ENCODE measurements at places on chromosomes 1 and 21.

DNA sequence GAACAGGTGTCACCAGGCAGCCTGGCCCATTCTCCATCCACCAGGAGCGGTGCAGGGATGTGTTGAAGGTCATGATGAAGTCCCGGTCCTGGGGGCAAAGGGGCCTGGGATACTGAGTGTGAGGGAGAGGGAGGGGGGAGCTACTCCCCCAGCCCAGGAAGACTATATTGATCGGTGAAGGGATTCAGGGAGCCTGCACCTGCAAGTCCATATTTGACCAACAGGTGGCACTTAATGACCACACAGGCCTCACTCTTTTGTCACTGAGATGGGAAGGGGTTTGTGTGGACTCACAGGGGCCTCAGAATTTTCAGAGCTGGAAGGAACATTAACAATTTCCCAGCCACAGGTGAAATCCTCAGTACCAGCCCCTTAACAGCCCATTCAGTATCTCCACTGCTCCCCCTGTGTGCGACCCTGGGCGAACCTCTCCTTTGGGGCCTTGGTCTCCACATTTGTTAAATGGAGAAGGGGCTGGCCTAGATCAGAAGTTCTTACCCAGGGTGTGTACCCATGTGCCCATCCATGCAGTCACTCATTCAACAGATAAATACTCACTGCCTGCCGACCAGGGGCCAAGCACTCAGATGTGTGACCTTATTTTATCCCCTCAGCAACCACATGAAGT is 55.6 kb downstream of the NKAIN1 start:
- DNase-seq = no peak

DNA sequence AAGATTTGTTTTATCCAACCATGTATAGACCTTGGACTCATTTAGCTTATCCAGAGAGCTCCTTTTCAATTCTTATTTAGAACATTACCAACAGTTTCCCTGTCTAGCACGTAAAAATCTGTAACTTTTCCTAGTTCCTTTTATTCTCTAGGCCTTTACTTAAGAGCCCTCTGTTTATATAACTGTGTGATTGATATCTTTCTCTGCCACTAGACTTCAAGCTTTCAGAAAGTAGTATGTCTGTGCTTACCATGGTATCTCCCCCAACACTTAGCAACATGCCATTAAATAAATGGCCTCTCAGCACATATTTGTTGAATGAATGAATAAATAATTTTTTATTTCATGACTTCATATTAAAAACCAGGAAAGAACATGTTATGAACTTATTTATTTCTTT is 209.4 kb downstream of the PTPRC start:
- no peak for DNase-seq

DNA sequence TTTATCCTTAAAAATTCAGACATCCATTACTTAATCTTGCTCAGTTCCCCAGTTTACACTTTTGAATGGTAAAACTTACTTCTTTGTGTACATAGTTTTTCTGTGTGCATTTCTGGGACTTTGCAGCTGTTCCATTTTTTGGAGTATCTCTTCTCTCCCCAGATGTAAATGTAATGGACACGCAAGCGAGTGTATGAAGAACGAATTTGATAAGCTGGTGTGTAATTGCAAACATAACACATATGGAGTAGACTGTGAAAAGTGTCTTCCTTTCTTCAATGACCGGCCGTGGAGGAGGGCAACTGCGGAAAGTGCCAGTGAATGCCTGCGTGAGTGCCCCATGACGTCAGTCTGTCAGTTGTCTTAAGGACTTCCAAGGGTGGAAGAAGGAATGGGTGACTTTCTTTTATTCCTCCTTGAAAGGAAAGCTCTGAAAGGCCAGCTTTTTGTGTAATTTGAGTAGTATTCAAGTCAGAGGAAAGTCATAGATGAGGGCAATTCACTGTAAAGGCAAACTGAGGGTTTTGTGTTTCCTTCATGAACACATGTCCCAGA is 75.7 kb upstream of the LAMC2 start:
- DNase-seq = no peak

DNA sequence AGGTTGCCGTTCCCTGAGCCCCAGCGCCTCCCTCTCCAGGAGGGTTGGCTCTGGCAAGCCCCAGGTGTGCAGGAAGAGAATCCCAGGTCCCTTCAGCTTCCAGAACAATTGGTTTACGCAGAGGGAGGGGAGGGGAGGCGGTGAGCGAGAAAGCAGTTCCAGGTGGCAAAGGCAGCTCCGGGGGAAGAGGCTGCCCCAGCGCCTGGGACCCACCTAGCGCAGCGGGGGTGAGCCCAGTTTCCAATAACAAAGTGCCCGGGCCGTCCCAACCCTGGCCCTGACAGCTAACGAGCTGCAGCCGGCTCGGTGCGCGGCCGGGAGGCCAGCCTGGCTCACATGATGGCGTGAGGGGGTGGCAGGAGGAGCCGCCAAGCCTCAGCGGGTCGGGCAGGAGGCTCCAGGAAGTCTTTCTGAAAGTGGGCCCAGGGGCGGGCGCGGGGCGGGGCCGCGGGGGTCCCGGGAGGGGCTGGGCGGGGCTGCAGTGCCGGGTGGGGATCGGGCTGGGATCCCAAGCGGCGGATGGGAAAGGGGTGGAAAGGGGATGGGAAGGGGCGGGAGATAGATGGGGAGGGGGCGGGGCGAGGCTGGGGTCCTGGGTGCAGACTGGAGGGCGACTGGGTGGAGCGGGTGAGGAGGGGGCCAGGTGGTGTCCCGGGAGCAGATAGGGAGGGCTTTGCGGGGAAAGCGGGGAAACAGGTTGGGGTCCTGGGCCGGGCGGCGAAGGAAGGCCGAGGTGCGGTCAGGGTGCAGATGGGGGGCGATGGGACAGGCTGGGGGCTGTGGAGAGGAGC is 22.8 kb downstream of the DHRS3 start:
- no peak for DNase-seq

- no peak for DNase-seq
Observed at GRCh38 chr1:8551613-8552489, 233.9 kb downstream of the SLC45A1 start.

- DNase-seq = no peak
Observed at GRCh38 chr1:93882269-93882668, 3.3 kb upstream of the DNTTIP2 start.

Data from activated CD4-positive, alpha-beta T cell treated with anti-CD3 and anti-CD28 coated beads, Interleukin-2, amount 50 U/mL, for 4 hours (primary cell).